ENCODE measurements at places on chromosomes 3 and 15. TPM values are rescaled to one million over a fixed set of nuclear protein-coding genes. Genes with fewer than 3 reads are reported as not detected.

Gene NGRN
- total RNA-seq, result 101 TPM

Gene PRICKLE2
- 3.2 TPM for total RNA-seq

Gene PXYLP1
- 14.5 TPM for total RNA-seq

Gene ITGB5
- total RNA-seq, result 224 TPM

Gene GMPS
- total RNA-seq, result 112 TPM

Gene TIPIN
- total RNA-seq, result 25.2 TPM

Gene ARPIN
- total RNA-seq, result 5.2 TPM

Gene PLSCR5
- total RNA-seq, result not detected

Gene TTLL13
- not detected for total RNA-seq

Gene SRGAP3
- 0.57 TPM for total RNA-seq

- DNase-seq, result peak; percentile 81
Observed at GRCh38 chr15:31435261-31435911, 108.8 kb downstream of the KLF13 start.

DNA sequence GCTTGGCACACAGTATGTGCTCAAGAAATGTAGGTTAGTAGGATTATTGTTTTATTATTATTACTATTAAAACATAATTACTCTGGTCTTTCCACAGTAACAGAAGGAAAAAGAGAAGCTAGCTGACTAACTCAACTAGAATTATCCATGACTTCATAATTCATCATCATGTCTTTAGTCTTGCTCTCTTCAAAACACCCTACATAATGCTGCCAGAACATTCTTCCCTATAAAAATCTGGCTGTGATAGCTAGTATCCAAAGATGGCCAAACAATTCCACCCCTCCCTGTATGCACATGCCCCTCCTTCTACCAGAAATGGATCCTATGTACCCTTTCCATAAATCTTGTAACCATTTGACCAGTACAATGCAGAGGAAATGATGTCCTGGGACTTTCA lies 48.8 kb upstream of the SRGAP3 start:
- DNase-seq, result no peak

GRCh38 chr3:31985831-31986230 lies 4.3 kb downstream of the ZNF860 start:
- DNase-seq, result no peak

GRCh38 chr3:128482666-128483656 lies 10.0 kb downstream of the GATA2 start:
- DNase-seq, result peak; percentile 76

- DNase-seq, result peak; percentile 27
Observed at GRCh38 chr3:115808244-115808643, 184.9 kb downstream of the GAP43 start.

DNA sequence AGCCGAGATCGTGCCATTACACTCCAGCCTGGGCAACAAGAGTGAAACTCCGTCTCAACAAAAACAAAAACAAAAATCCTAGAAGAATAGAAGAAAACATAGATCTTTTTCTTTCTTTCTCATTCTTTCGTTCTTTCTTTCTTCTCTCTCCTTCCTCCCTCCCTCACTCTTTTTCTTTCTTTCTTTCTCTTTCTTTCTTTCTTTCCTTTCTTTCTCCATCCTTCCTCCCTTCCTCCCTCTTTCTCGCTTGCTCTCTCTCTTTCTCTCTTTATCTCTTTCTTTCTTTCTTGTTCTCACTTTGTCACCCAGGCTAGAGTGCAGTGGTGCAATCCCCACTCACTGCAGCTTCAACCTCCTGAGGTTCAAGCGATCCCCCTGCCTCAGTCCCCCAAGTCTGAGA lies 33.8 kb upstream of the MUC4 start:
- DNase-seq, result no peak

- DNase-seq, result peak; percentile 32
Observed at GRCh38 chr3:30440880-30441279, 165.5 kb upstream of the TGFBR2 start.

GRCh38 chr3:111613294-111613693 lies 18.1 kb upstream of the ZBED2 start:
- DNase-seq, result no peak

GRCh38 chr3:8657804-8658305 lies 13.3 kb upstream of the SSUH2 start:
- DNase-seq, result peak; percentile 23

- peak; percentile 65 for DNase-seq
Observed at GRCh38 chr3:175342196-175342595, 483.1 kb downstream of the NAALADL2 start.

All from M059J (cell line).